ENCODE measurements at places on chromosomes 6 and 20.

DNA sequence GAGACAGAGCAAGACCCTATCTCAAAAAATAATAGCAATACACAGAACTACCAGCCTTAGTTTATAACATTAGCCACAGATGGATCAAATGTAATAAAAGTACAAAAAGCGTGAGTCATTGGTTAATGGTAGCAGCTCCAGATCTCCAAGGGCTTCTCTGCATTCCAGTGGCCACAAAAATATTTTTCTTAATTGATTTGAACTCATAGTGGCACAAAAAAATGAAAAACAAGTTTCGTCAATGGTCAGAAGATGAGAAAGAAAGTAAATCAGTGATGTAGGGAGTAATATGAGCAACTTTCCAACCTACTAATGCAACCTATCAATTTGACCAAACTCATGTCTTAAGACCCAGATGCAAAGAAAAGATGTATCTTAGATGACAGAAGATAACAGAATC lies 79.6 kb downstream of the CEP57L1 start:
- no peak for DNase-seq
- no peak overlapping the region for H3K4me3 ChIP-seq
- H3K36me3 ChIP-seq, result no peaks in the 10 kb centered on the region
- H3K27me3 ChIP-seq, result peaks cover 11% of the 10 kb centered on the region
- H3K4me1 ChIP-seq, result no peaks in the 10 kb centered on the region

DNA sequence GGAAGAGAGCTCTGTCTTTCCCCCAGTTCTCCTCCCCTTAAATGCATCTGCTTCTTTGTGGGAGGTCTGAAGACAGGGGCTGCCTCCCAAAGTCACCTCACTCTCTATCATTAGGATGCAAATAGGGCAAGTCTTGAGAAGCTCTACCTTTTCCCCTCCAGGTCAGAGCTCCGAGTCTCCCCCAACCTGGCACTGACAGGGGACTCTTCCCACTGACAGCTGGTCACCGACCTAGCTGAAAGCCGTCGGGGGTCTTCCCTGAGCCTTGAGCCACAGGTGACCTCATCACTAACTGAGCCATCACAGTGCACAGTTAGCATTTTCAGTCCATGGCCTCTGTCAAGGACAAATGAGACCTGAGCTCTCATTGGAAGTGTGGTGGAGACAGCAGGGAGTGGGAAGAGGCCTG lies 386.7 kb downstream of the HACE1 start:
- no peaks in the 10 kb centered on the region for H3K36me3 ChIP-seq
- no peaks in the 10 kb centered on the region for H3K4me1 ChIP-seq
- no peaks in the 10 kb centered on the region for H3K27me3 ChIP-seq
- H3K27ac ChIP-seq, result no peak overlapping the region

GRCh38 chr6:109799129-109799528 lies 108.0 kb downstream of the FIG4 start:
- H3K27ac ChIP-seq, result no peak overlapping the region
- no peak overlapping the region for H3K4me3 ChIP-seq
- peaks cover 2% of the 10 kb centered on the region for H3K4me1 ChIP-seq
- no peaks in the 10 kb centered on the region for H3K27me3 ChIP-seq

- DNase-seq, result no peak
- peaks cover 6% of the 10 kb centered on the region for H3K4me1 ChIP-seq
- no peaks in the 10 kb centered on the region for H3K36me3 ChIP-seq
- no peaks in the 10 kb centered on the region for H3K27me3 ChIP-seq
- H3K4me3 ChIP-seq, result no peak overlapping the region
- no peak overlapping the region for H3K27ac ChIP-seq
Observed at GRCh38 chr6:134398453-134398852, 80.5 kb upstream of the SGK1 start.

- H3K36me3 ChIP-seq, result peaks cover 15% of the 10 kb centered on the region
- DNase-seq, result no peak
- H3K27me3 ChIP-seq, result no peaks in the 10 kb centered on the region
- no peak overlapping the region for H3K4me3 ChIP-seq
Observed at GRCh38 chr20:62165762-62166399, 16.9 kb upstream of the MTG2 start.

DNA sequence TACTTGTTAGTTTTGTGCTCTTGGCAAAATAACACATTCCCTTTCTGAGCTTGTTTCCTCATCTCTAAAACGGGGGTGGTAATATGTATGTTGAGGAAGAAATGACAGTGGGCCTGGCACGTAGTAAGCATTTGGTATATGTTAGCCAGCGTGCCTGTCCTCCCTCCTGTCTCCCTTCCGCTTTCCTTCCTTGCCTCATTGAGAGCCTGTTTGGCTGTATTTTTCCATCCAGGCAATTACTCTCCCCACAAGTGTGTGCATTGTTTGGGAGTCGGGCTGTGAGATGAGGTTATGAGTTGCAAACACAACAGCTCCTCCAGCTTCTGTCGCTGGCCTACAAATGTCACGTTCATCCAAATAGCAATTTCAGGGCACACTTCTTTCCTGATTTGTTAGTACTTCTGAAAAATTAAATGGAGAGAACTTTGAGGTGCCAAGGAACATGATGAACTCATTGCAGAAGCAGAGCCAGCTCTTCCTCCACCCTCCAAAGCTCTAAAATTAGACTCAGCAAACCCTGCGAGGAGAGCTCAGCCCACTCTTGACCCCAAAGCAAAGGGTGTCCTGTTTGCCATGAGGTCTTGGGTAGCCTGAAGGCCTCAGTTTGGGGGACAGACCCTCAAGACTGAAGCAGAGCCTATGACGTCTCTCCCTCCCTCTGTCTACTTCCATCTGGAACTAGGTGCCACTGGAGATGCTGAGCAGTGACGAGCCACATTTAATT lies 50.7 kb upstream of the TOX2 start:
- no peak overlapping the region for H3K4me3 ChIP-seq

DNA sequence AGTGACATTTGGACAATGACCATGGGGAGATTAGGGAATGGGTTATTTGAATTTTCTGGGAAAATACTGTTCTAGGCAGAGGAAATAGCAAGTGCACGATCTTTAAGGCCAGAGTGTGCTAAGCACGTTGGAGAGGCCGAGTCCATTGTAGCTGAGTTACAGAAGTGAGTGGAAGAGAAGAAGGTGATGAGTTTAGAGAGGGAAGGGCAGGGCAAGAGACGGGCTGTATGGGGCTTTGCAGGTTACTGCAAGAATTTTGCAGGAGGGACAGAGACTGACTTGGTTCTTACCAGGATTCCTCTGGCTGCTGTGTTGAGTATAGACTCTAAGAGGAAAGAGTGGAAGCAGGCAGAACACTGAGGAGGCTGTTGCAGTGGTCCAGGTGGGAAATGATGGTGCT lies 1.1 kb upstream of the NCOA3 start:
- peaks cover 29% of the 10 kb centered on the region for H3K36me3 ChIP-seq
- DNase-seq, result no peak
- no peaks in the 10 kb centered on the region for H3K27me3 ChIP-seq
- peak overlapping the region; percentile 94 for H3K4me3 ChIP-seq
- peak overlapping the region; percentile 97 for H3K27ac ChIP-seq

GRCh38 chr6:40957616-40958492 lies 81.2 kb downstream of the UNC5CL start:
- H3K4me3 ChIP-seq, result no peak overlapping the region
- DNase-seq, result no peak
- no peak overlapping the region for H3K27ac ChIP-seq
- peaks cover 22% of the 10 kb centered on the region for H3K4me1 ChIP-seq
- H3K27me3 ChIP-seq, result peaks cover 3% of the 10 kb centered on the region

DNA sequence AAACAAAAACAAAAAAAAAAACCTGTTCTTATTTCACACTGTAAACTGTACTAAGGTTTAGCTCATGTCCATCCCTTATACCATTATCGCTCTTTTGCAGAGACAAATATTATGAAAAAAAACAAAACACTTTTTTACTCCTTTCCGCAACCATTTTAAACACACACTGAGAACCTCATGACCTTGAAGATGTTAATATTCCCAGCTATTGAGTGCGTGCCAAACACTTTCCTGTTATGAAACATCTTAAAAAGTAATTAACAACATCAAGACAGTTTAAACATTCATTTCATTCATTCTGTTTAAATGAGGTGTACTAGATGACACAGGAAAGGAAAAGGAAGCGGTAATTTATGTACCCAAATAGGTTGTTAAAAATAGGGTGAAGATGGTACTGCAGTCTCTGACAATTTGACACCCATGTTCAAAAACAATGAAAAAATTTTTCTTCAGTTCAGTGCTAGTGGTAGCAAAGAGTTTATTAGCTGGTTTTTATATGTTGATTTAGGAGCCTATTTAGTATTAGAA lies 3.9 kb upstream of the ARHGAP18 start:
- H3K4me3 ChIP-seq, result no peak overlapping the region
- no peak for DNase-seq
- H3K27me3 ChIP-seq, result no peaks in the 10 kb centered on the region
- H3K27ac ChIP-seq, result no peak overlapping the region

DNA sequence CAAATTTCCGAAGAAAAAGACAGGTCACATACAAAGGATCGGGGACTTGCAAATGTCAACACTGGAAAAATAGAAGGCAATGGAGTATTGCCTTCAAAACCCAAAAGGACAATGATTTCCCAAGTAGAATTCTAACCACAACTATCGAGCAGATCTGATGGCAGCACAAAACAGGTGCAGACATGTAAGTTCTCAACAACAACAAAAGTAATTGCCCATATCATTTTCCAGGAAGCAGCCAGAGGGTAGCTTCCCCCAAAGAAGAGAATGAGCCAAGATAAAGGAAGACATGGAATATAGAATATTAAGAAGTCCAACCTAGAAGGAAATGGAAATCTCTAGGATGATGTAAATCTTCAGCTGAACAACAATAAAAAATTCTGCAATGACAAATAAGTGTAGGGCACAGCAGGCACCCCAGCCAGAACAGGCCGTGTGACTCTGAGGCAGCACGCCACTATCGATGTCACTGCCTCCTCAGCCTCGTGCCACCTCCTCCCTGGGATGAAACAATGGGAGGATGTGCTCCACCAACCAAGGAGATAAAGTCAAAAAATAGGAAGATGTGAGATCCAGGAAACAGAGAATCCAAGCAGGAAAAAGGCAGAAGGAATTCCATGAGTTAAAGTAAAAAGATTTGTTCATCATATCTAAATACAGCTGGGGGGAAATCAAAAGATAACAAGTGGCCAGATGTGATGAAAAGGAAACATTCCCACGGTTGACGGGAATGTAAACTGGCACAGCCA lies 34.1 kb downstream of the SERPINB1 start:
- no peaks in the 10 kb centered on the region for H3K27me3 ChIP-seq
- H3K27ac ChIP-seq, result no peak overlapping the region
- DNase-seq, result no peak
- no peaks in the 10 kb centered on the region for H3K36me3 ChIP-seq
- peaks cover 18% of the 10 kb centered on the region for H3K4me1 ChIP-seq
- no peak overlapping the region for H3K4me3 ChIP-seq

Data from activated CD4-positive, alpha-beta memory T cell treated with anti-CD3 and anti-CD28 coated beads, Interleukin-2, amount 10 ng/mL, durations not matched to agents 7 days and 5 days (primary cell).